ENCODE measurements at places on chromosomes 7 and 10. TPM values are rescaled to one million over a fixed set of nuclear protein-coding genes. Genes with fewer than 3 reads are reported as not detected.
A peak's percentile ranks its signal among the peaks of the same experiment; 100 is the strongest.

The ANKRD30A gene
- polyA plus RNA-seq: not detected

- no peak for DNase-seq
Observed at GRCh38 chr10:108905171-108905570, 1018.1 kb downstream of the XPNPEP1 start.

The MSS51 gene
- 35.2 TPM for polyA plus RNA-seq

The HGF gene
- 2.8 TPM for polyA plus RNA-seq

- peak; percentile 72 for DNase-seq
Observed at GRCh38 chr7:55026867-55027490, 8.2 kb downstream of the EGFR start.

All from muscle of leg (tissue), 16 donors.